ENCODE measurements at places on chromosomes 1 and 21.
A peak's percentile ranks its signal among the peaks of the same experiment; 100 is the strongest.

GRCh38 chr1:147640553-147641165, 29.7 kb downstream of the ACP6 start:
- DNase-seq: peak; percentile 72

DNA sequence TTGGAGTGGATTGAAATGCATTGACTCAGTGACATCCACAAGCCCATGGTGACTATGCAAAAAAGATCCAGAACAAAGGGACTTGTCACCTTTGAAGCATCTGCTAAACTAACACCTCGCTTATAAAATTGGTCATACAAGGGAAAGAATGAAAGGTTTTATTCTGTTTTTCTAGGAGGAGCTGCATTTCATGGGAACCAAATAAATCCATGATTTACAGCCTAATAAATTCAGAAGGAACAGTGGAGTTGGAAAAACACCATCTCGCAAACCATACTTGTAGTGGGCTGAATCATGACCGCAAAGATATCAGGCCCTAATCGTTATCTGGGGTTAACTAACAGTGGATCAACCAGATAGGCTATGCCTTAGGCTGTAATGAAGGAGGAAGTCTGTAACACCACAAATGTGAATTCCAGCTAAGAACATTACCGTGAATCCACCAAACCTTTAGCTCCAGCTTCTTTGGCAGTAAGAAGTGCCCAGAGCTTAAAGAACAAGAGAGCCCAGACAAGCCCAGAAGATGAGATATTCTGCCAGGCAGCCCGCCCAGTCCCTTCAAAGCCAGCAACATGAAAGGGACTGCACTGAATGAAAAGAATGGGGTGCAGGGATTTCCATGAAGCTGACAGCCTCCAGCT, 27.4 kb downstream of the RSPH1 start:
- no peak for DNase-seq

DNA sequence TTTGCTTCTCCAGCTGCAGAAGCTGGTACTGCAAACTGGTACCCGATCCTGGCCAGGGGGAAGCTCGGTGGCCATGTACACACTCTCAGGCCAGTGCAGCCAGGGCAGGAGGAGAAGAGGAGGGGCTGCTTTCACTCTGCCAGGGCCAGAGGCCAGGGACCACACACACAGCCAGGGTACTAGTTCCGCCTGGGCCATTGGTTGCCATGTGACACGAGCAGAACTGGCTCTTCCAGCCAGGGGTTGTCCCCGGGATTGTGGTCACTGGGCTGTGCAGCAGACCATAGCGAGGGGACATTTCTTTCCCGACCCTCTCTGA, 3.7 kb upstream of the SHISAL2A start:
- DNase-seq: no peak

GRCh38 chr1:31033598-31033997, 31.9 kb downstream of the PUM1 start:
- DNase-seq: no peak

GRCh38 chr1:152047730-152048415, 11.1 kb upstream of the S100A11 start:
- DNase-seq: no peak

DNA sequence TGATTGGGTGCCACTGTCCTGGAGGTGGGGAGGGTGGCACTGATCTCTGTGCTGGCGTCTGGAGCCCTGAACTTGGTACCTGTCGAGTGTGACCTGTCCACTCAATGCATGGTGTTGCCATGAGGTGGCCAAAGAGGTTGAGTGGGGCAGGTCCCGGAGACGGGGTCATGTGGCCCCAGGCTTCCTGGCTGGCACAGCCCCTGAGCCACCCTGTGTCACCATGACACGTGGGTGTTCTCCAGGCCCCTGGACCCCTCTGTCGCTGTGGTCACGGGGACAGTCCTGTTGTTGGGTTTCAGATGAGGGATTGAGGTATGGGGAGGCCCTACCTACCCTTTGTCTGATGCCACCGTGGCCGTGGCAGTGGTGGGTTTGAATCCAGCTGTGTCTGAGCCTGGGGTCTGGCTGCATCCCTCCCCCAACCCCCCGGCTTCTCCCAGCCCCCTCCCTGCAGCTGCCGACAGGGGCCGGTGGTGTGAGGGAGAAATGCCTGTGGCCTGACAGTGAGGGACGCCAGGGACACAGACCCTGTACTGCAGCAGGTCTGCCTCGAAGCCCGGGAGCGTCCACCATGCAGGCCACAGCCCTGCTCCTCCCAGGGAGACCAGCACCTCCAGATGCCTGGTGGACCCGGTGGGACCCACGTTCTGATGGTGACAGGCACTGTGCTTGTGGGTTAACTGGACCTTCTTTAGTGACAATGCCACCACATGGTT, 12.0 kb downstream of the TRPM2 start:
- DNase-seq: no peak

DNA sequence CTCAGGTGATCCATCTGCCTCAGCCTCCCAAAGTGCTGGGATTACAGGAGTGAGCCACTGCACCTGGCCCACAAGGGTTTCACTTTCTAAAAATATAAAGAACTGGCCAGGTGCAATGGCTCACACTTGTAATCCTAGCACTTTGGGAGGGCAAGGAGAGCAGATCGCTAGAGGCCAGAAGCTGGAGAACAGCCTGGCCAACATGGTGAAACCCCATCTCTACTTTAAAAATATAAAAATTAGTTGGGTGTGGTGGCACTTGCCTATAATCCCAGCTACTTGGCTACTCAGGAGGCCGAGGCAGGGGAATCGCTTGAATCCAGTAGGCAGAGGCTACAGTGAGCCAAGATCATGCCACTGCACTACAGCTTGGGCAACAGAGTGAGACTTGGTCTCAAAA, 25.7 kb downstream of the MRPL39 start:
- no peak for DNase-seq

DNA sequence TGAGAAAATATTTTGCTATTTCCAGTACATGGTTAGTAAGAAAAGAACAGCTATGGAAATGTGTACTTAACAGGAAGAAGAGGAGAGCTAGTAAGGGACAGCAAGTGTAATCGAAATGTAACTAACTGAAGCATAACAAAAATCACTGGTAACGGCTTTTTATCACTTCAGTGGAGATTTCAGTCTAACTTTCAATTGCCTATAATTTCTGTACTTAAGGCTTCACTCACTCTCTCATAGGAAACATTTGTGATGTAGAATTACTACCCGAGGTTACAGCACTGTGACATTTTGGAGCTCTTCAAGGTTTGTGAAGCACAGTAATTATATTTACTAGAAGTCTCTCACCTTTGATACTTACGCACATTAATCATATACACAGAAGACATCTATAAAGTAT, 1119.1 kb downstream of the AMY1C start:
- no peak for DNase-seq

DNA sequence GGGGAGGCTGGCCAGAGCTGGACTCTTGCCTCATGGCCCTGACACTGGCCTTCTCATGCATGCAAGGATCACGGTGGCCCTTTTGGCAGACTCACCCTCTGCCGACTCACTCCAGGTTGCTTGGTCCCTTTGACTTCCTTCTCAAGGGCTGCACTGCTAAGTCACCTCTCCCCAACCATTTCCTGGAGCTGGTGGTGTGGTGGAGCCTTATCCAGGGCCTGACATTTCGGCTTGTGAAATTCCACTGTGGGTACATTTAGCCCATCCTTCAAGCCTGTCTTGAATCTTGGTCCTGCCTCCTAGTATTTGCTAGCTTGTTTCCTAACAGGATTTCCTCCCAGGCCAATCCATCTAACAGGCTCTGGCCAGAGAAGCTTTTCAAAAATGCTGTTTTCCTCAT, 52.6 kb upstream of the JUN start:
- no peak for DNase-seq

DNA sequence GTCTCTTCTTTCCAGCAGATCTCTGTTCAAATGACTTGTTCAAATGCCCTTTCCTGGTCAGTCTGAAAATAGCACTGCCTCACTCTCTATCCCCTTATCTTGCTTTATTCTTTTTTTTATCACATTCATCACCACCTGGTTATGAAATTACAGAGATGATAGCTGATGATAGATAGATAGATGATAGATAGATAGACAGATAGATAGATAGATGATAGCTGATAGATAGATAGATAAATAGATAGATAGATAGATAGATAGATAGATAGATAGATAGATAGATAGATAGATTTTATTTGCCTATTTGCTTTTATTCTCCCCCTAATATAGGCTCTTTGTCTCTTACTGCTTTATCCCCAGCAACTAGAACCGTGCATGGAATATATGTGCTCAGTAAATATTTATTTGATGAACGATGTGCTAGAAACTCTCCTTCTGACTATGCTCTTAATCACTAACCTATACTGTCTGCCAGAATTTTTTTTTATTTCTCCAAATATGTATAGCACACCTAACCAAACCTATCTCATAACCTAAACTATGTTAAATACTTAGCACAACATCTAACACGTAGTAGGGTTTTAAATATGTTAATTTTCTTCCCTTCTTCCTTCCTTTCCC, 372.8 kb upstream of the DUSP10 start:
- no peak for DNase-seq

GRCh38 chr1:6831366-6831765, 46.1 kb downstream of the CAMTA1 start:
- no peak for DNase-seq

- no peak for DNase-seq
These were observed 55.8 kb downstream of the ROR1 start for GRCh38 chr1:63829349-63830327.

DNA sequence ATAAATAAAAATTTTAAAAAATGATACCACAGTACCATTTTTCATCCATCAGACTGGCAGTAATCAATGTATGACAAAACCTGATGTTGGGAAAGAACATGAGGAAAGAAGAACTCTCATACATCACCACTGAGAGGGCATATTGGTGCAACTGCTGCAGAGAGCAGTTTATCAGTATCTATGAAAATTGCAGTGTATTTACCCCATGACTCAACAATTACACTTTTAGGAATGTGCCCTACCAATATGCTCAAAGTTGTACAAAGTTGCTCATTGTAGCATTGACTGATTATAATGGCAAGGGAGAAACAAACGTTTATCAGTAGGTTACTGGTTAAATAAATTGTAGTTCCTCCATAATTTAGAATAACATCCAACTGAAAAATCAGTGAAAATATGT, 36.7 kb downstream of the CATSPERE start:
- DNase-seq: no peak

DNA sequence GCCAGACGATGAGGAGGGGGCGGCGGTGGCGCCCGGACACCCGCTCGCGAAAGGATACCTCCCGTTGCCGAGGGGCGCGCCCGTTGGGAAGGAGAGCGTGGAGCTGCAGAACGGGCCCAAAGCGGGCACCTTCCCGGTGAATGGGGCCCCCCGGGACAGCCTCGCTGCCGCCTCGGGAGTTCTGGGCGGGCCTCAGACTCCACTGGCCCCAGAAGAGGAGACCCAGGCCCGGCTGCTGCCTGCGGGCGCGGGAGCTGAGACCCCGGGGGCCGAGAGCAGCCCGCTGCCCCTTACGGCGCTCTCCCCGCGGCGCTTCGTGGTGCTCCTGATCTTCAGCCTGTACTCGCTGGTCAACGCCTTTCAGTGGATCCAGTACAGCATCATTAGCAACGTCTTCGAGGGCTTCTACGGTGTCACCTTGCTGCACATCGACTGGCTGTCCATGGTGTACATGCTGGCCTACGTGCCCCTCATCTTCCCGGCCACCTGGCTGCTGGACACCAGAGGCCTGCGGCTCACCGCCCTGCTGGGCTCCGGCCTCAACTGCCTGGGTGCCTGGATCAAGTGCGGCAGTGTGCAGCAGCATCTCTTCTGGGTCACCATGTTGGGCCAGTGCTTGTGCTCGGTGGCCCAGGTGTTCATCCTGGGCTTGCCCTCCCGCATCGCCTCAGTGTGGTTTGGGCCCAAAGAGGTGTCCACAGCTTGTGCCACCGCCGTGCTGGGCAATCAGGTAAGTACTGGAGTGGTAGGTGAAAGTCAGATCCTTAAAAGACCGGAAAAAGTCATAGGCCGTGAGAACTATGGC, 588 bp downstream of the FLVCR1 start:
- no peak for DNase-seq

GRCh38 chr1:192516776-192517297, 58.7 kb upstream of the RGS1 start:
- DNase-seq: no peak

DNA sequence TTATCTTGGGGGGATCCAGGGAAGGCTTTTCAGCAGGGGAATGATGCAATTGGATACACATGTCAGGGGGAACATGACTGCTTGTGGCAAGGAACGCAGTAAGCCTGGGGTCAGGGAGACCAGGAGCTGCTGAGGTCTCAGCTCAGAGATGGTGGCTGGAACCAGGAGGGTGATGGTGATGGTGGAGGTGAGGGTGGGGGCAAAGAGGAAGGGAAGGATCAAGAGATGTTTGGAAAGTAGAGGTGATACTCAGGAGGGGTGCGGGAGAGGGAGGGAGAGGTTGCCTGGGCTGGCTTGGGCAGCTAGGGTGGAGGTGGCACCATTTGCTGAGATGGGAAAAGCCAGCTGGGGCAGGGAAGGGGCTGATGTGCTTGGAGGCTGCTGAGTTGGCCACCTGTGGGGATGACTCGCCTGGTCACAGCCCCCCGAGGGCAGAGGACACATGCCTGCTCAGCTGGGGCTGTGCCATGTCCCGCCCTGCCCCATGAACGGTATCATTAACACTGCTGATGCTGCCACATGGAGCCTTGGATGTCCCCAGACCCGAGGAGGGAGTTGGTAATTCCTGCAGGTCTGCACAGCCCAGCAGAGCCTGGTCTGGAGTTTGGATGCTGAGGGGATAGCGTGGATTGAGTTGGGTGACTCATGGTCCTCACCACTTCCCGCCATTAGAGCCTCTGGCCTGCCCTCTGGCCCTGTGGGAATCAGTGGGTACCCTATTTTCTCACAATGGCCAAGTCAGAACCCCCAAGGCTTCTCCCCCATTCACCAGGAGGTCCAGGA, 6.3 kb upstream of the PADI1 start:
- DNase-seq: no peak

DNA sequence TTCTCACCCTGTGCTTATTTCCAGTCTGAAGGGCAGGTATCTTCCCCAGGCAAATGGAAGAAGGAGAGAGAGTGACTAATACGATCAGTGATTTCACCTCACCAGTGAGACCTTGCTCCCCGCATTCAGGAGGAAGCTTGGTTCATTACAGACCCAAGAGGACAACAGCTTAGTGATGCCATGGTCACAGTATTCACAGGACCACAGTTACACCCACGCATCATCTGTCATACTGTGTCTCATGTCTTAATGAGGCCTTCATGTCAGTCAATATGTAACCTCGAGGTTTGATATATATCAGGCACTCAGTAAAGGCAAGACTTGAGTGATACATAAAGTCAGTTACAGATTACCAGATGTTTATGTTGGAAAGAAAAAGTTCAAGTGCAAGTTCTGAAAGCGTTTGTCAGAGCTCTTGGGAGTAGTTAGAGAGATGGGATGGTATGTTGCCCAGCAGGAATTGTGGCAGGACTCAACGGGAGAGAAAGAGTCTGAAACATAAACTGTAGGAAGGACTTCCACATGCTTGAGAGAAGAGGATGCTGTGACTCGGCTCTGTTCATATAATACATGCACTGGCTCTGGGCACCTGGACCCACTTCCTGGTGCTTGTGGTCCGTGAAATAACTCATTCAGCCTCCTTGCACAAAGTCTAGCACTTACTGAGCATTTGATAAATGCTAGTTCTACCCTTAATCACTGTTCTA, 33.3 kb downstream of the GNPAT start:
- no peak for DNase-seq

GRCh38 chr1:57142999-57143398, 177.2 kb upstream of the C8B start:
- DNase-seq: no peak

Data from NCI-H2029 treated with DMSO at 0.1 percent for 48 hours (cell line).